Stimulated activated CD4-positive, alpha-beta T cell treated with anti-CD3 and anti-CD28 coated beads, Interleukin-4, amount 100 ng/mL, for 24 hours (primary cell): ENCODE measurements at places on chromosomes 3 and 15.

DNA sequence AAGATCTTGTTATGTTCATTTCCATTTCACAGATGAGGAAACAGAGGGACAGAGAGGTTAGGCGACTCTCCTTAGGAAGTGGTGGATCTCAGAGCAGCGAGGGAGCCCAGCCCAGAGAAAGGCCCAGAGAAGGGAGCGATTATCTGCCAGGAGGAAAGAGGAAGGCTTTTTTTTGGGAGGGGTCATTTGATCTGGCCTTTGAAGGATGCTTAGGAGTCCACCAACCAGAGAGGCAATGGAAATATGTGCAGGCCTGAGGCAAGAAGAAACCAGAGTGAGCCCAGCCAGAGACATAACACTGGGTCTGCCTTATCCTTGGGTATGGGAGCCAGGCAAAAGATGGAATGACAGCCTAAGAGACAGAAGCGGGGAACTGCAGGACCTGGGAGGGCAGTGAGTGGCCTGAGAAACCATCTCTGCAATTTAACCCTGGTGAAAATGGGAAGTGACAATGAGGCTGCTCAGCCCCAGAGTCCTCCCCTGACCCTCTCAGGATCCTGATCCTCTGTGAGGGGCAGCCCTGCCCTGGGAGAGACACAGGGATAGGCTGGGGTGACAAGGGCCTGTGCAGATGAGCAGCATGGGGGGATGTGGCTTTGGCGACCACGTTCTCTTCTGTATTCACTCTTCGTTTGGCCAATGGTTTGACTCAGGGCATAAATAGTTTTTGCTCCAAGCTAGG is 163.2 kb downstream of the WNT7A start:
- no peak for DNase-seq

GRCh38 chr3:53944028-53944427 is 52.4 kb upstream of the SELENOK start:
- DNase-seq, result no peak

- no peak for DNase-seq
Observed at GRCh38 chr3:23798876-23799275, 6.9 kb upstream of the UBE2E1 start.

DNA sequence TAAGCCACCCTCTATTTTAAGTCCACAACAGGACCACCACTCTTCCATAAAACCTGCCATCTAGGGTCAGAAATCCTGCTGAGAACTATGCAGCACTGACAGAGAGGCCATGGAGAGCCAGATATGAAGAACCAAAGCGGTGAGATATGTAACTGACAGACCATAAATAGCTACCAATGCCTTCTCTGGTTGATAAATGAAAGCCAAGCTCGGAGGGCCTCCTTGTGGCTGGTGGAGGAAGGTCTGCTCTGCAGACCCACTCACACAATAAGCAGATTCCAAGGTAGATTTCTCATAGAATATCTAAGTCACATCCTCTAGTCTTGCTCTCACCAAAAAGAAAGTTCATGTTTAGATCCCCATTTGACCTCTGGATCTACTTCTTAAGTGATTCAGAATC is 38.9 kb downstream of the RYK start:
- DNase-seq, result no peak

DNA sequence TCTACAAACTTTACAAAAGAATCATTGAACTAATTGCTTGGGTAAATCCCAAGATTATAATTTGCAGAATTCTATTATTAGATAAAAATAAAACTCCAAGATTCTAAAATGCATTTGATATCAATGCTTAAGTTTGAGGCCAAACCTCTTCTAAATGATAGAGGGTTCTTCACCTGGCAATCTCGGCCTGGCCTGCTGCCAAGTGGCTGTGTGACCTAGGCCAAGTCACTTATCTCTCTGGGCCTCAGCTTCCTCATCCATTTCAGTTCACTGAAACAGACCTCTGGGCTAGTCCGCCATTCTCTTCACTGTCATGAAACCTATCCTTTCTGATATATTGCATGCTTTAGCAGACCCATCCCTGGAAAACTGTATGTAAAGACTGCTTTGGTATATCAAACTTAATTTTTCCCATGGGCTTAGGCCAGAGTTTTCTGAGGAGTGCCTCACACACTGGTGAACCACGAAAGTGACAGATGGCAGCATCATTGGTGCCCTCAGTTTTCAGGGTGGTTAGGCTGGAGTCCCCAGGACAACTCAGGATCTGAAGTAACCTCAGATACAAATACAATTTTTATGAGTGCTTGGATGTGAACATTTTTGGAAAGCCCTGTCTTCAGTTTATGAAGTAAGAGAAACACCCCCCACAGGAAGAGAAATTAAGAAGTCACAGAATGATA is 21.8 kb downstream of the NUDT16 start:
- DNase-seq, result no peak

- no peak for DNase-seq
Observed at GRCh38 chr15:77865106-77865610, 212.4 kb downstream of the TBC1D2B start.

DNA sequence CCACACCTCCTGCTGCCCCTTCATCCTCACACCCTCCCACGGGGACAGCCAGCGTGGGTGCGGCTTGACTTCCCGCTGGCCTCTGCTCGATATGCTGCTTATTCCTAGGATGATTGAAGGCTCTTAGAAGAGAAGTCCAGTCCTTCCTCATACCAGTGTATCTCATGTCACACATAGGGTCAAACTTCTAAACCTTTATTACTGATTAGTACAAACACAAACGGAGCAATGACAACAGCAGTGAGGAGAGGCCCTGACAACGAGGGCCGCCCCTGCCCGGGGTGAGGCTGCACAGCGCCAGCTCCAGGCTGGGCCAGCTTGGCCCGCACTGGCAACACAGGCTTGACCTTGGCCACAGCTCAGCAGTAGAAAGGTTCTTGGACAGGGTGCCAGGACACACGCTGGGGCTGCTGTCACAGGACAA is 3.7 kb downstream of the CIB1 start:
- no peak for DNase-seq

GRCh38 chr3:115518100-115518852 is 105.0 kb upstream of the GAP43 start:
- DNase-seq, result no peak
